Stimulated activated CD8-positive, alpha-beta memory T cell treated with anti-CD3 and anti-CD28 coated beads, Interleukin-4, amount 100 ng/mL, for 48 hours (primary cell): ENCODE measurements at places on chromosomes 5 and 9.

DNA sequence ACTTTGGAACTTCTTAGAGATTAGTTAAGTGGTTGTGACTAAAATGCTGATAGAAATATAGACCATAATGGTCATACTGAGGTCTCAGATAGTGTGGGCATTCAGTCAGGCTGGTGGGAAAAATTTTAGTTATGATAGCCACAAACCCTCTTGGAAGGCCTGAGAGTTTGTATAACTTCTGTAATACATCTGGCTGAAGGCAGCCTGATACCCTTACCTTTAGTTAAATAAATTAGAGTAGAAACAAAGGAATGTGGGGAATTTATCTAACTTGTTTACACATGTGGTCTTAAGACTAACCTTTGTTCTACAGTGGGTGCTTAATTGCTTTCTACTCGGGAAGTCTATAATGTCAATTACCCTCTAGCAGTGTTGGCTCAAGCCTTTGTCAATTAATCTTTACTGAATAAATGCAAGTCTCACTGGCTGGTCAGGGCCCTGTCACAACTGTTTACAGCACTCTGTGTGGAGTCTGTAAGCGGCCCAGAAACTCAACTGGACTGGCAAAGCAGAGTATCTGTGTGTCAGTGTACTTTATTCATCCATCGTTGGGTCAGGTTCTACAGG is 184.0 kb downstream of the FBXO4 start:
- no peak for DNase-seq

GRCh38 chr5:172830876-172831662 is 3.0 kb upstream of the ERGIC1 start:
- DNase-seq = no peak

DNA sequence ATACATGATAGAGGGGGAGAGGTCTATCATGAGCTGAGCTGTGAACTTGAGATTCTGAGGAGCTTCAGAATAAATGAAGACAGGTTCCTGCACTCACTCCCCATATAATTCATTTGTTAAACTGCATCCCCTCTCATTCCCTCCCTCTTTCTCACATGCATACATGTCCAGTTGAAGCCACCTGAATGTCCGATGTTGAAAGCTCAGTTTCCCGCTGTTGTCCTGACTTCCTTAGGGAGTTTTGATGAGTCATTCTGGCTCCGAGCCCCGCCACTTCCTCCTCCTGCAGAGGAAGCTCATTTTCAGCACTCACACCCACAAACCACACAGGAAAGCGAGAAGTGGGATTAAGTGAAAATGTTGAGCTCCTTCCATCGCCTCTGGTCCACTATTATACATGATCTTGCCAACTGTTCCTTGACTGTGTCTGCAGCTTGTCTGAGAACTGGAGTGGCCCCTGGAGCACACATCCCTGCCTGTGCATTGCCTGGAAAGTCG is 121.2 kb downstream of the CEMIP2 start:
- DNase-seq = no peak

- DNase-seq = no peak
Observed at GRCh38 chr5:107474361-107474715, 196.4 kb downstream of the EFNA5 start.

- DNase-seq = no peak
Observed at GRCh38 chr9:110351009-110351467, 13.4 kb upstream of the TXNDC8 start.
